ENCODE measurements at places on chromosomes 2 and 18.
A peak's percentile ranks its signal among the peaks of the same experiment; 100 is the strongest.

DNA sequence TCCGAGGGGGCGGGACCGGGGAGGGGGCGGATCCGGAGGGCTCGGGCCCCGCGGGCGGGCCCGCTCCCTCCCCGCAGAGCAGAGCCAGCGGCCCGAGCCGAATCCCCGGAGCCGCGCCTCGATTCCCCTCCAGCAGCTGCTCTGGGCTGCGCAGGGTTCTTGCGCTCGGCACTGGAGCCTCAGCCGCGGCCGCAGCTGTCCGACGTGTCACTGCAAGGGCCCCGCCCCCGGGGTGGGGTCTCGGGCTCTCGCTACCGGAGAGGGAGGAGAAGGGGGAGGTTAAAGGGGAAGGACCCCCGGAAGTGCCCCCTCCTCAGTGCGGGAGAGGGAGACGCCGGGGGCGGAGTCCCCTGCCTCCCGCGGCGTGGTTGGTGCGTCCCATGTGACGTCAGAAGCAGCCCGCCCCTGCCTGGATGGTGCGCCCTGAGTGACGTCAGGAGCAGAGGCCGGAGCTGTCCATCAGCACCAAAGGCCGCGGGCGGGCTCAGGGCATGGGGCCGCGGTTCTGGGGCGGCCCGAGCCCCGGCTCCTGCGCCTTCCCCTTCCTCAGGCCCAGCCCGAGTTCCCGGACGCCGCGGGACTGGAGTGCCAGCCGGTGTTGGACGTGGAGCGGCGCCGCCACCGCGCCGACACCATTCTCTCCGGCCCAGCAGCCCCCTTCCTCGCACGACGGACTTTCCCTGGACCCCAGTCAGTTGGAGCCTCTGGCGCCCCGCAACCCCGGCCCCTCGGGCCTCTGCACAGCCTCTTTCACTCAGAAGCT is at the start of the genes CHPF and TMEM198:
TSS of gene CHPF (minus strand) at position 214 of the 763 bp plus-strand sequence. CDS start 271 bp downstream, outside the sequence.
TSS of gene TMEM198 (plus strand) at position 433 of the 763 bp plus-strand sequence. CDS start 700 bp downstream, outside the sequence.
- peak; percentile 100 for DNase-seq

GRCh38 chr2:156430980-156431358 is 5.2 kb upstream of the GPD2 start:
- peak; percentile 64 for DNase-seq

- DNase-seq, result peak; percentile 37
Measured at GRCh38 chr2:209556354-209556961, 132.6 kb downstream of the MAP2 start.

GRCh38 chr2:19757586-19757985 is 144.2 kb downstream of the TTC32 start:
- no peak for DNase-seq

GRCh38 chr2:38465789-38466127 is 88.7 kb upstream of the ATL2 start:
- DNase-seq, result no peak

- no peak for DNase-seq
Measured at GRCh38 chr2:141899740-141900139, 231.1 kb downstream of the LRP1B start.

GRCh38 chr2:10123281-10123680 is 742 bp downstream of the RRM2 start:
- no peak for DNase-seq

DNA sequence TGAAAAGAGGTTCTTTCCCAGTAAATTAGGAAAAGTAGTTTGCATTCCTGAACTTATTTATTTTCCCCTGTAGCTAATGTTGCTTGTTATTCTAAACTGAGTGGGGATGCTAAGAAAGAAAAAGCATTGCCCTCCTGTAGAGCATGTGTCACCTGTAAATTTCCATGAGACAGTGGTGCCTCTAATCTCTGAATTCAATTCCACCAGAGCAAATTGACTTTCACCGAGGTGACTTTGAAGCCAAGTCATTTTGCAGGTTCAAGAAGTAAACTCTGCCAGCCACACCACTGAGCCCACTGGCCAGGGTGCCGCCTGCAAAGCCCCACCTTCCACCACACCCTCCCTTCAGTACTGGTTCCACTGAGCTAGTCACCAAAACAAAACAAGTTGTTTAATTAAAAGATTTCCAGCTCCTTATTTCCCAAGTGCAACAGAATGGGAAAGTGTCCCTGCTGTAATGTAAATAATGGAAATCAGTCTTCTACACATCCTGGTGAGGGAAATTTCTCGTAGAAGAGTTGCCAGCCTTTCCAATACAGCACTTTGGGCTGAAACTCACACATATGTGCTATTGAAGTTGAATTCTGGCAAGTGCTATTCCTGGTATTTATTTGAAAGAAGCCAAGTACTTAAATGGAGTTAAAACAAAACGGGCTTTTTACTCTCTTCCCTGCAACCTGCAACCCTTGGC is 254.8 kb downstream of the RNF152 start:
- DNase-seq, result no peak

DNA sequence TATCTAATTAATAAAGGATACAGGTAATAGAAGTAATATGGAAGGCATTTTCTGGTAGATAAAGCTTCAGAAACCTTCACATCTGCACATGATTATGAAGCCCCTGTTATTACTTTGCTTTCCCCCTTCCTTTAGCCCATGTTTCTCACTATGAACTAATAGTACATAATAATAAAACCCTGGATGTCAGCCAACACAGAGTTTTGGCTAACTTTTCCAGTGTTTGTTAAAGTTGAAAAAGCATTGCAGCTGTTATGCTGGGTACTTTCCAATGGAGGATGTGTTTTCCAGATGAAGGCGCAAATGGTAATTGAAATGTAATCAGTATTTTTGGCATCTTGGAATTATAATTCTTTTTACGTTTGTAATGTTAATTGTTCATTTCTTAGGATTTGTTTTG is 43.5 kb downstream of the SPTBN1 start:
- no peak for DNase-seq

DNA sequence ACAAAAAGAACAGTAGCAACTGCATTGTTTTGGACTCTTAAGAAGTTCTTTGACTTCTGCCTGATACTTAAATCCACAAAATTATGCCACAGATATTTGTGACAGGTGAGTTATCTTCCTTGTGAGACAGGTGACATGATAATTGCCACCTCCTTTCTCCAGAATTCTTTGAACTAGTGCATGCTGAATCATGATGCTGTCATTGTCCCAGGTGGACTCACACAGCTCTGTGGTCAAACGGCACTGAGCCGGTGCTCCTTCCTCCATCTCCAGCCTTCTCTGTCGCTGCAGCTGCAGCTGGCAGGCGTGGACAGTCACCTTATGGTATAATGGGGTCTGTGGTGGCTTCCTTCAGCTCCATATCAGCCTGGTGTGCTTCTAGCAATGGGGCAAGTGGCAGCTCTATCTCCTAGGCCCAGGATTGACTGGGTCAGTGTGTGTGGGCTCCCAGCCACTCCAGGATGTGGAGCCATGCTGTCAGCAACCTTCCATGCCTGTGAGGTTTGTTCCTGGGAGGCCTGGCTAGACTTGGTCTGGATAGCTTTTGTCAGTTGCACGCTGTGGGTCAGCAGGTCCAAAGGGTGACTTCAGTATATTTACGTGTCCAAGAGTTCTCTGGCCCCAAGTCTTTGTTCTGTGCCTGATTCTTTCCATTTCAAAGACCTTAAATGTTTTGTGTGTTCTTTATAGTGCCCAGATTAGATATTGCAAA is 15.7 kb downstream of the ARMC9 start:
- no peak for DNase-seq

DNA sequence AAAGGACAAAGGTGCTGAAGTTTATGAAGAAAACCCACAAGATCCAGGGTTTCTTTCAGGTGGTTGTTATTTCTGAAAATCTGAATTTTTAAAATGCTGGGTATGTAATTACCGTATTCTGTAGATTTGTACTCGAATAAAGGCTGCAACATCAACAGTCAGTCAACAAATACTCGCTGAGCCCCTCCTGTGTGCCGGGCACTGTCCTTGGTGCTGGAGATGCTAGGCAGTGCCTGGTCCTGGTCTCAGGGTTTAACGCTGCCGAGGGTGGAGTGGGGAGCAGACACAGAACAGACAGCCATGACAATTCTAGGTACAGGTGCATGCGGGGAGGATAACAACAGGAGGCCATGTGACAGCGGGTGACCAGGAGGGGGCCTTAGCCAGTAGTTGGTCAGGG is 27.2 kb upstream of the PDIA6 start:
- no peak for DNase-seq

GRCh38 chr2:26562811-26563645 is 78.1 kb downstream of the CIB4 start:
- peak; percentile 91 for DNase-seq

DNA sequence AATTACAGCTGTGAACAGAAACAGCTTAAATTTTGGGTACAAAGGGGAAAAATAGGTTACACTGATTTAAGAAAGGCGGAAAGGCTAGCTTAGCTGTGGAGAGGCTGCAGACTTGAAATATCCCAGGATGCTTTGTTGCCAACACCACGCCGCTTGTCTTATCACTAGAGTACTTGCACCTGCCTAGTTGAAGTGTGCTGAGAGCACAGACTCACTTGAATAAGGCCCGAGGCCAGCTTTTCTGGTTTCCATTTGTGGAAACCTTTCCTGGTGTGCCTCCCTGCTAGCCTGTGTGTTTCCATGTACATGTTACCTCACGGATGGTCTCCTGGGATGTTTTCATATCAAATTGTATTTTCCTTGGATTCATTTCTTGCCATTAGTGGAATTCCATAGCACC is 3.2 kb downstream of the CABLES1 start:
- DNase-seq, result no peak

DNA sequence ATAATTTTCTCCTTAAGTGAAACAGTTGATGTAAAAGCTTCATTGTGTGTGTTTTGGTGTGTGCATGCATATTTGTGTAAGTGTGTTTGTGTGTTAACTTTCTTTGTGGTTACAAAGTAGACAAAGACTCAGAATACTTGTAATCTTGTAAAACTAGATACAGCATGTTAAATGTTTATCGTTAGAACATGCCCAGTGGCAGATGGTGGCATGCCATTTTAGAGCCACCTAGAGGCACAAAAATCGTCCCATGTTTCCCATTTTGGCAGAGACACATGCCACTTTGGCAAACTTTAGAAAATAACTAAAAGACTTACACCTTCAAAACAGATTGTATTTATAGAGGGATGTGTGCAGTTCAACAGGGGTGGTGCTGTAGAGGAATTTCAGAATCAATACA is 224.1 kb downstream of the LRP1B start:
- DNase-seq, result no peak

GRCh38 chr2:149033716-149034115 is 4.8 kb upstream of the LYPD6B start:
- no peak for DNase-seq

- DNase-seq, result no peak
Measured at GRCh38 chr18:62744076-62744968, 29.0 kb downstream of the PHLPP1 start.

- no peak for DNase-seq
Measured at GRCh38 chr2:118614841-118615271, 232.6 kb downstream of the EN1 start.

GRCh38 chr2:19868224-19868623 is 33.6 kb downstream of the TTC32 start:
- no peak for DNase-seq

DNA sequence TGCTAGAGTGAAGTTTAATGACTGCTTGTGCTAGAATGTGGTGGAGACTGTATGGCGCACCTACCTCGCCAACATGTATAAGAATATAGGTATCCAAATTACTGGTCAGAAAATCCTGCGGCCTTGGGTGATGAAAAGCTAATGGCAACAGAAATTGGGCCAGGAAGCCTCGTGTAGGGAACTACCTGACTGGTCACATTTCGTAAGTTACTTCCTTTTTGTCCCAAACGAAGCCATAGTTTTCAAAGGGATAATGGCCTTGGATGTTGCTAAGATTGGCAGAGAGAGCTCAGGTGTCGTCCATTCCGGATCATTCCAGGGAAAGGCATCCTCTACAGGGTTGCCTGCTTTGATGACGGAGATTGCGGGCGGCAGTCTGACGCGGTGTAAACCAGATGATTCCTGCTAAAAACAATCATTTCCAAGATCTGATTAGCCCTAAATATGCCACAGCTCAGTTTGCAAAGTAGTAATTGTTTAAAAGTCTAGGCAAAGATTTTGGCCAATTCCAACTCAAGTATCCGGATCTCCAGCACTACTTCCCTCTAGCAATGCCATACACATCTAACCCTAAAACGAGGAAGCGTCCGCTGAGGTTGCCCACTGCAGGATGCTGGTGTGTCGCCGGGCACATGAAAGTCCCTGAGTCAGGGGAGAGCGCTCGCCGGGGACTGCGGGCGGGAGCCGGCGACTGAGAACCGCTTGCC is 708 bp upstream of the MALT1 start:
- no peak for DNase-seq

DNA sequence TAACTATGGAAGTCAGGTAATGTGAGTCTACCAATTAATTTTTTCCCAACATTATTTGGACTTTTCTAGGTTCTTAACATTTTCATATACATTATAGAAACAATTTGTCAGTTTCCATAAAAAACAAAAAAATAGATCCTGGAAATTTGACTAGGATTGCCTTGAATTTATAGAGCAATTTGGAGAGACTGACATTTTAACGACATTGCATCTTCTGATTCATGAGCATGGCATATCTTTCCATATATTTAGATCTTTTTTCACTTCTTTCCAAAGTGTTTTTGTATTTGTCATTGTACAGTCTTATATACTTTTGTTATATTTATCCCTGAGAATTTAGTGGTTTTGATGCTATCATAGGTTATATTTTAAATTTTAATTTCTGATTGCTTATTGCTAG is 42.0 kb downstream of the ANKRD12 start:
- no peak for DNase-seq

GRCh38 chr2:48482313-48482712 is 47.6 kb upstream of the STON1 start:
- peak; percentile 18 for DNase-seq

DNA sequence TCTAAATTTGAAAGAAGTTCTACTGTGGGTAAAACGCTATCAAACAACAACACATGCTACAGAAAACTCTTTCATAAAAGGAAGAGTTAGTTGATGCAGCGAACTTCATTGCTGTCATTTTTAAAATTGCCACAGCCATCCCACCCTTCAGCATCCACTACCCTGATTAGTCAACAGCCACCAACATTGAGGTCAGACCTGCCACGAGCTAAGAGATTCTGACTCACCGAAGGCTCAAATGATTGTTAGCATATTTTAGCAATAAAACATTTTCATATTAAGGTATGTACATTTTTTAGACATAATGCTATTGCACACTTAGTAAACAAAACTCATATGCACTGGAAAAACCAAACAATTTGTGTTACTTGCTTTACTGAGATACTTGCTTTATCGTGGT is 347.1 kb downstream of the CLIP4 start:
- DNase-seq, result no peak

DNA sequence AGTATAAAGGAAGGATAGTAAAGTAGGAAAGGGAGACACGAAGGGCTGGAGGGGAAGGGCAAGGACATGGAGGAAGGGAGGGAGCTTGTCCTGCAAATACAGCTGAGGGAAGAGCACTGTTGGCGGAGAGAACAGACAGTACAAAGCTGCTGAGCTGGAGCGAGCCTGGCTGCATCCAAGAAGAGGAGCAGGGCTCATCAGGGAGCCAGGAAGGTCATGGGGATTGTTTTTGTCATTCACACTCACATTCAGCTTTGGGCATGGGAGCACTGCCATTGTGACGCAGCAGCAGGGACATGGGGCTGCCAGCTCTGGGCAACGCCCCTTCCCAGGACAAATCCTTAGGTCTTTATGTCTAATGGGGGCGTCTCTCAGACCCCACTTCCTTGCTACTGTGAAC is 125.1 kb downstream of the COPS8 start:
- DNase-seq, result no peak

- no peak for DNase-seq
Measured at GRCh38 chr2:162252153-162252552, 8.9 kb upstream of the FAP start.

GRCh38 chr2:8244639-8245038 is 437.2 kb upstream of the ID2 start:
- DNase-seq, result no peak

- DNase-seq, result peak; percentile 93
Measured at GRCh38 chr2:133421516-133422324, 146.5 kb downstream of the NCKAP5 start.

Data from Caki2 (cell line).